ENCODE measurements at places on chromosomes 1 and 21.
A peak's percentile ranks its signal among the peaks of the same experiment; 100 is the strongest.

DNA sequence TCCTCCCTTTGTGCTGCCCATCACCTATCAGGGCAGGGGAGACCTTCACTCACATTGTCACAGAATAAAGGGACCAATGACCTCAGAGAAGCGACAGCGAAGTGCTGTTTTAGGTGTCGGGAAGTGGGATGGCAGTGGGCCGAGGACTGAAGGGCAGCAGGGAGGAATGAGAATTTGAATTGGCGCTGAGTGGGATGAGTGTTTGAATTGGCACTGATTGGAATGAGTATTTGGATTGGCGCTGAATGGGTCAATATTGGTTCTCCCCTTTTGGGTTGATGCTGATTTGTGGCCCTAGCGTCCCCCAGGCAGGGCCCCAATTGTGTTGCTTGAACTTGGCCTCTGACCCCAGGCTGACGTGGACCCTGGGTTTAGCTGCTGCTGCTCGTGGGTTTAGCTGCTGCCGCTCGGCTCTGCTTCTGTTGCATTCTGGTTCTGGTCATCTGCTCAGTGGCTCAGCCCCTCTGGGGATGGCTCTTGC is 12.4 kb upstream of the UMODL1 start:
- no peak for DNase-seq

DNA sequence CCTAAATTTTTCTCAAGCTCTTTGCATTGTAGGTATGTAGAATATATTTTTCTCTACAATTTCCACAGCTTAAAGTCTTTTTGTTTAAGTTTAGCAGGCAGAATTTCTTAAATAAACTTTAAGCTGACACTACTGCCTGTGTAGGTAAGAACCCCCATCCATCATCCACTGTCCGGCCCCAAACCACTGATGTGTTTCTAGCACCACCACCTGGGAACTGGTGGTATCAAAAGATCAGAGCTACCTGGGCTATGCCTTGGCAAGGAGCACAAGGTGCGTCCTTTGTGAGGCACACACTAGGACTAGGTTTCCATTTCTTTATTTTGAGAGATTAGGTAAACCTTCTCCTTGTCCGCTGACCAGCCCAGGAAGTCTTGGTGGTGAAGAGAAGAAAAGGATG is 10.5 kb upstream of the LELP1 start:
- no peak for DNase-seq

DNA sequence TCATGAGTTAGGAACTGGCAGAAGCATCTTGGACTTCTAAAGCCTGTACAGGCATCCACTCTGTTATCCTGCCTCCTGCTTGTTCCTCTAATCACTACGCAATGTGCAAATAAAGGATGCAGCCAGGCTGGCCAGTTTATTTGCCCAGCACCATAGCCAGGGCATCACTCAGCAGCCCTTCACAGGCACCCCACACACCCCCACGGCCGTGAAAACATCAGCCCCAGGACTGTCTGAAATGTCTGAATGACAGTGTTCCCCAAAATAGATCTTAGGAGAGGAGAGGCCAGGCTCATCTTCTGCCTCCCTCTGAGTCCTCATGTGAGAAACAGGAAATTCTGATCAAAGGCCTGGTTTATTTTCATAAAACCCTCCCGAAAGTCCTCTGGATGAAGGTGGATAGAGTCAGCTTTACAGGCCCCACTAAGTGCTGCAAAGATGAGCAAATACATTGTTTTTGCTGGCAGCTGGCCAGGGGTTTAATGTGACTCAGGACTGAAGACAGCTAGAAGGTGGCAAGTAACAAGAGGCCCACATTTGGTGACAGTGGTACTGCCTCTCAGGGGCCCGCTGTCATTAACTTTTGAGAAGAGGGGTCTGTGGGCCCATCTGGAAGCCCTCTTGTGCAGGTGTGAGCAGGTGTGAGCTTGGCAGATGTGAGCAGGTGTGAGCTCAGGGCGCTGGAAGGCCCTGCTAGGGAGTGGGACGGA is 32.9 kb downstream of the GRHL3 start:
- no peak for DNase-seq

DNA sequence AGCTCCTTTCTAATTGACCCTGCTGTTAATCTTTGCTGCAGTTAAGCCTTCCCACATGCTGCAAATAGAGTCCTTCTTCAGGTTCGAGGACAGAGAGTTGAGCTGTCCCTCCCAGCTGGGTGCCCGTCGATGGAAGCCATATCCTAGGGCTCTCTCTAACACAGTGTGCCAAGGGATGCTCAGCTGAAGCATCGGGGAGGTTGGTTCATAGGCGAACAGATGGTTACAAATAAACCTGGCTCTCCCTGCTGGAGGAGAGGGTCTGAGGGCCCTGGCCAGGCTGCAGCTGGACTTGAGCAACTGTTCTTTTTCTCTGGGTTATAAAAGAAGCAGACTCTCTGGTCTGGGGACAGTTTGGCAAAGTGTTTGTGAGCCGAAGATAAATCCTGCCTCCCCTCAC is 120.3 kb upstream of the C8B start:
- DNase-seq = no peak

DNA sequence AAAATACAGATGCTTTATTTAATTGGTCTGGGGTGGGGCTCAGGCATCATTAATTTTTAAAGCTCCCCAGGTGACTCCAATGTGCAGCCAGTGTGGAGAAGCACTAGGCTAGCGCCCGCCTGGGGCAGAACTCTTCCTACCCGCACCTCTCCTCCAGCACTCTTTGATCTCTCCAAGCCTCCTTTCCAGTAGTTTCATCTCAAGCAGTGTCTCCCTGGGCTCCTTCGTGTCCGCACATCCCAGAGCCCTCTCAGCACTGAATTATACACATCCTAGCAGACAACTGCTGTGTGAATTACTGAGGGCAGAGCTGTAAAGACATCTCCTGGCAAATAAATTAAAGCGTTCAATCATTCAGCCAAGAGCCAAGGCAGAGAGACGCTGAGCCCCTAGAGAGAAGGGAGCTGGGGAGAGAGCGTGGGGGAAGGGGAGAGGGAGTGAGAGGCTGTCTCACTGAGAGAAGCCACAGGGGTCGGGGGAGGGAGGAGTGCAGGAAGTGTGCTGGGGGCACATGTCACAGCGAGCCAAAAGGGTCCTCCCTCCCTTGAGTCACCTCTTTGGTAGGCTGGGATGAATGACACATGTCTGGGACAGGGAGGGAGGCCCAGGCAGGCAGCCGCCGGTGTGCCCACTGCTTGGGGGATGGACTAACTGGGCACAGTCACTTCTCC is 21.0 kb upstream of the PARP1 start:
- DNase-seq = no peak

DNA sequence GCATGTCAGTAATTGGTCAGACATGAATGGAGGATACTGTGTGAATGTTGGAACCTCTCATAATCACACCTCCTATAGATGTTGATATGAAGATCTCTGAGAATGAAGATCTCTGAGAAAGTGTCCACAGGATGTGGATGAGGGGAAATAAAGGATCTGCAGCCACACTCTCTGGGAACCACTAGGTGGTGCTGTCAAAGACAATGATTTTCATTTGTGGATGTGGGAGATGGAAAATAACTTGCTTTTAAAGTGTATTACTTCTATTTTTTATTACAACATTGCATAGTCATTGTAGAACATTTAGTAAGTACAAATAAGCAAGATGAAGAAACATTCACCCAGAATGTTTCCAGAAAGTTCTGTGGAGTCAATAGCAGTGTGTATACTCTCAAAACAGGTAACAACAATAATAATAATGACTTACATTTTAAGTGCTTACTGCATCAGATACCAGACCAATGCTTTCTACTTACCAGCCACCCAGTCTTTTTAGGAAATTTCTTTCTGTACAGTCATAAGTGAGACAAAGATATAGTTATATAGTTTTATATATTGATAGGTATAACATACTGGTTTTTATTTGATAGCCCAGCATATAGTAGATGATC is 128.2 kb downstream of the ATG4C start:
- DNase-seq = no peak

DNA sequence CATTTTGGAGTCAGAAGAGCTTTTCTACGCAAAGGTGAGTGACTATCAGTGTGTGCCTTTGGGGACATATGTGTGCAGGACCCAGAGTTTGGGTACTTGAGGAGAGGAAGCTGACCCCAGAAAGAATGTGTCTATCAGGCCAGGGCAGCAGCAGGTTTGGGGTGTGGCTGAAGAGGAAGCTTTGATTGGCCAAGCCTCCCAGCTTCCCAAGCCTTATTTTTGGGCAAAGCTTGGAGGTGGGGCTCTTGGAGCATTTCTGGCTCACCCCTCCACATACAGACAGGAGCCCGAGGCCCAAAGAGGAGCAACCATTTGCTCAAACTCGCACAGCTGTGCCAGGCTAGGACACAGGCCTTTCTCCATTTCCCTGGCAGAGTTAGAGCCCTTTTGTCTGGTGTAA is 4.7 kb downstream of the GPR3 start:
- DNase-seq = no peak

- DNase-seq = no peak
These were observed 147.8 kb upstream of the ATP1B1 start for GRCh38 chr1:168958562-168959289.

- DNase-seq = no peak
These were observed 16.2 kb upstream of the TSNAX start for GRCh38 chr1:231512147-231512698.

DNA sequence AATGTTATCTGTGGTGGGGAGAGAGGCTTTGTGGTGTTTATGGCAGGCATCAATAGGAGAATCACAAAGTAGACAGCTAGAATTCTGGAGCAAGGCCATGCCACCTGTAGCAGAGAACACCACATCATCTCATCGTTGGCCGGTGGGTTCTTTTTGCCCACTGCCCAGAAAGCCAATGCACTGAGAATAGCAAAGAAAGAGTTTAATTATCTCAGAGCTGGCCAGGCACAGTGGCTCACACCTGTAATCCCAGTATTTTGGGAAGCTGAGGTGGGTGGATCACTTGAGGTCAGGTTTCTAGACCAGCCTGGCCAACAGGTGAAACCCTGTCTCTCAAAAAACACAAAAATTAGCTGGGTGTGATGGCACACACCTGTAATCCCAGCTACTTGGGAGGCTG is 99.2 kb upstream of the COG2 start:
- no peak for DNase-seq

- DNase-seq = no peak
These were observed 137.8 kb downstream of the KCNK2 start for GRCh38 chr1:215220346-215220745.

DNA sequence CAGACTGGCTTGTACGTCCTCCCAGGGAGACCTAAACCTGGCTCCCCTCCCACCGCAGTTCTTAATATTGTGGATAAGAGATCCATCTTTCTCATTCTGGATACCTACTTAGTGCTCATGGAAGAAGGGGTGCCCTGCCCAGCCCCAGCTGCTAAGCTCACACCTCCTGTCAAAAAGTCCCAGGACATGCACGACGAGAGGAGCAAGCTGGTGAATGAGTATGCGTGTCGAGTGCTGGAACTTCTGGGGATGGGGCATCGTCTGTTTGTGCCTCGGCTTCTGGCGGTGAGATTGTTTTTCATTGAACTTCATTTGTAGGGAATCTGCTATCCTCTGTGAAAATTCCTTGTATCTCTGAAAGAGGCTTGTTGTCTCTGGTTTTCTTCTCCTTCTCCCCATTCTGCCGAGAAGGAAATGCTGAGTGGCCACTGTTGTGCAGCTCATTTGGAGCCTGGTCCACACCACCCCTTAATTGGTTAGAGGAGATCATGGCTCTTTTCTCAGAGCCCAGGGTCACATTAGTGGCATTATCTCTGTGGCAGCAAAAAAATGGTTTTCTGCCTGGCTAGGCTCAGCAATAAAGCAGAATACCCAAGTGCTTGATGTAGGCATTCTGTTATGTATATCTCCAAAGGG is 199.4 kb upstream of the CACYBP start:
- peak; percentile 22 for DNase-seq
